ENCODE measurements at places on chromosomes 6 and 20. TPM values are rescaled to one million over a fixed set of nuclear protein-coding genes. Genes with fewer than 3 reads are reported as not detected.

- no peak for DNase-seq
- H3K4me1 ChIP-seq, result peaks cover 51% of the 10 kb centered on the region
- no peak overlapping the region for H3K27ac ChIP-seq
- peaks cover 9% of the 10 kb centered on the region for H3K36me3 ChIP-seq
Measured at GRCh38 chr6:125816828-125817280, 26.1 kb downstream of the NCOA7 start.

DNA sequence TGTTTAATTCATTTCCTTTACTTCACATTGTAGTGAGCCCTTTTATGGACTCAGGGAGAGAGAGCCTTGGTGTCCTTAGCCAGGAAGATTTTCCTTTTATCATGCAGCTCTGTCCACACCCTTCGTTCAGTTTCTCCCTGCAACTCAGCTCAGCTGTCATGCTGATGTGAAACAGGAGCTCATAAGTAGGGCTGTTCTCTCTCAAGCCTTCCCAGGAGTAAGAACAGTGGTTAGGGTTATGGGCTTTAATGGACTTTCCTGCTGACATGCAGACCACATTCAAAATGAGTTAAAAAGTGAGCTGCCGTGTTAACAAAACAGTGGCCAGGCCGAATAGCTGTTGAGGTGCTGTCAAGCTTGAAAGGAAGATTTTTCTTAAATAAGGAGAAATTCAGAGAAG, 104.1 kb downstream of the BCKDHB start:
- no peaks in the 10 kb centered on the region for H3K36me3 ChIP-seq
- DNase-seq, result no peak
- H3K4me3 ChIP-seq, result no peak overlapping the region
- H3K27me3 ChIP-seq, result no peaks in the 10 kb centered on the region

- peaks cover 7% of the 10 kb centered on the region for H3K4me1 ChIP-seq
- no peak for DNase-seq
- no peak overlapping the region for H3K27ac ChIP-seq
- H3K4me3 ChIP-seq, result no peak overlapping the region
- H3K27me3 ChIP-seq, result no peaks in the 10 kb centered on the region
Measured at GRCh38 chr6:158255275-158255988, 56.8 kb upstream of the TULP4 start.

GRCh38 chr6:43738267-43738676, 31.7 kb upstream of the VEGFA start:
- H3K27ac ChIP-seq, result no peak overlapping the region
- H3K36me3 ChIP-seq, result no peaks in the 10 kb centered on the region
- H3K27me3 ChIP-seq, result no peaks in the 10 kb centered on the region
- H3K4me3 ChIP-seq, result no peak overlapping the region

DNA sequence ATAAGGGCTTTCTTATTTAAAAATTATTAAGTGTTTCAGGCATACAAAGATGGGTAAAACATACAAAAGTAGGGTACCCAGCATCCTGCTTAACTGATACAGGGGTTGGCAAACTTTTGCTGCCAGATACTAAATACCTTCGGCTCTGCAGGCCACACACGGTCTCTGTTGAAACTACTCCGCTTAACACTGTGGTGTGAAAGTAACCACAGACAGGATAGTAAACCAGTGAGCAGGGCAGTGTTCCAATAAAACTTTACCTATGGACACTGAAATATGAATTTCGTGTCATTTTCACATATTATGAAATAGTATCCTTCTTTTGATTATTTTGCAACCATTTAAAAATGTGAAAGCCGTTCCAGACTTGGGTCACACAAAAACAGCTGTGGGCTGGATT, 92.4 kb downstream of the EYA2 start:
- no peaks in the 10 kb centered on the region for H3K36me3 ChIP-seq
- H3K4me1 ChIP-seq, result no peaks in the 10 kb centered on the region
- no peaks in the 10 kb centered on the region for H3K27me3 ChIP-seq
- H3K4me3 ChIP-seq, result no peak overlapping the region

- H3K4me1 ChIP-seq, result no peaks in the 10 kb centered on the region
- no peak overlapping the region for H3K4me3 ChIP-seq
- no peaks in the 10 kb centered on the region for H3K36me3 ChIP-seq
- H3K27ac ChIP-seq, result no peak overlapping the region
- DNase-seq, result no peak
Measured at GRCh38 chr6:81054036-81054435, 698.4 kb downstream of the TENT5A start.

- H3K27me3 ChIP-seq, result no peaks in the 10 kb centered on the region
- H3K4me1 ChIP-seq, result no peaks in the 10 kb centered on the region
- no peak overlapping the region for H3K4me3 ChIP-seq
- no peaks in the 10 kb centered on the region for H3K36me3 ChIP-seq
- no peak overlapping the region for H3K27ac ChIP-seq
- no peak for DNase-seq
Measured at GRCh38 chr6:5379647-5380242, 118.4 kb downstream of the FARS2 start.

DNA sequence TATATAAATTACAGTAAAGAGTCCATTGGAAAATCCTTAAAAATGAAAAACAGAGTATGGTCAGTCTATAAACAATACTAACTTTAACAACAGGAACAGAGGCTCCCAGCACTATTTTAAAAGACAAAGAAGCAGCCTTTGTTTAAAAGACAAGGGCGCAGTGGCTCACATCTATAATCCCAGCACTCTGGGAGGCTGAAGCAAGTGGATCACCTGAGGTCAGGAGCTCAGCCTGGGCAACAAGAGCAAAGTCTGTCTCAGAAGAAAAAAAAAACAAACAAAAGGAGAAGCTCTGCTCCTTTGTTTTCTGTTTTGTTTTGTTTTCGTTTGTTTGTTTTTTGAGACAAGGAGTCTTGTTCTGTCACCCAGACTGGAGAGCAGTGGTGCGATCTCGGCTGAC, 89.4 kb downstream of the DTNBP1 start:
- H3K27ac ChIP-seq, result no peak overlapping the region
- peaks cover 15% of the 10 kb centered on the region for H3K4me1 ChIP-seq
- H3K36me3 ChIP-seq, result no peaks in the 10 kb centered on the region
- DNase-seq, result no peak
- H3K27me3 ChIP-seq, result no peaks in the 10 kb centered on the region
- H3K4me3 ChIP-seq, result no peak overlapping the region

GRCh38 chr6:5776706-5777390, 229.9 kb downstream of the NRN1 start:
- H3K4me1 ChIP-seq, result no peaks in the 10 kb centered on the region
- H3K36me3 ChIP-seq, result peaks cover 26% of the 10 kb centered on the region
- no peak overlapping the region for H3K4me3 ChIP-seq
- no peaks in the 10 kb centered on the region for H3K27me3 ChIP-seq

- DNase-seq, result peak; percentile 45
- H3K27ac ChIP-seq, result no peak overlapping the region
- H3K4me1 ChIP-seq, result no peaks in the 10 kb centered on the region
- no peaks in the 10 kb centered on the region for H3K36me3 ChIP-seq
- H3K27me3 ChIP-seq, result no peaks in the 10 kb centered on the region
- no peak overlapping the region for H3K4me3 ChIP-seq
Measured at GRCh38 chr6:7960848-7961247, 50.3 kb upstream of the TXNDC5 start.

- H3K27me3 ChIP-seq, result no peaks in the 10 kb centered on the region
- DNase-seq, result no peak
- no peaks in the 10 kb centered on the region for H3K4me1 ChIP-seq
Measured at GRCh38 chr6:53706525-53706924, 41.0 kb upstream of the KLHL31 start.

DNA sequence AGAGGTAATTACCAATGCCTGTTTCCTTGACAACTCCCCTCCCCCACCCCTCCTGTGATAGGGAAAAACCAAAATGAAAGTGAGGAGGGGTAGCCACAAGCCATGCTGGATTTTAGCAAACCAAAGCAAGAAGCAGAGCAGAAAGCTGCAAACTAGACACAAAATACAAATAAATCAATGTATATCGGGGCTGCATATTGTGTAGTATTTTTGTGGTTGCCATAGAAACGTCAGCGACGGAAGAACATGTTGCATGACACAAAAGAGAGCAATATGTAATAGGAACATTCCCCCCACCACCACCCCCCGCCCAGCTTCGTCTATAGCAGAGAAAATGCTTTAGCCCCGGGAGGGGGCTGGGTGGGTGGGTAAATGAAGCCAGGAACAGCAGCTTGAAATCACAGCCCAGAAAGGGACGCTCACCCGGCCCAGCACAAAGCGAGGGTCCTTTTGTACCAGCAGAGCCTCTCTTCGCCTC, 548 bp downstream of the AGPAT4 start:
- H3K4me3 ChIP-seq, result peak overlapping the region; percentile 69
- no peaks in the 10 kb centered on the region for H3K27me3 ChIP-seq
- no peaks in the 10 kb centered on the region for H3K36me3 ChIP-seq
- H3K27ac ChIP-seq, result peak overlapping the region; percentile 83

DNA sequence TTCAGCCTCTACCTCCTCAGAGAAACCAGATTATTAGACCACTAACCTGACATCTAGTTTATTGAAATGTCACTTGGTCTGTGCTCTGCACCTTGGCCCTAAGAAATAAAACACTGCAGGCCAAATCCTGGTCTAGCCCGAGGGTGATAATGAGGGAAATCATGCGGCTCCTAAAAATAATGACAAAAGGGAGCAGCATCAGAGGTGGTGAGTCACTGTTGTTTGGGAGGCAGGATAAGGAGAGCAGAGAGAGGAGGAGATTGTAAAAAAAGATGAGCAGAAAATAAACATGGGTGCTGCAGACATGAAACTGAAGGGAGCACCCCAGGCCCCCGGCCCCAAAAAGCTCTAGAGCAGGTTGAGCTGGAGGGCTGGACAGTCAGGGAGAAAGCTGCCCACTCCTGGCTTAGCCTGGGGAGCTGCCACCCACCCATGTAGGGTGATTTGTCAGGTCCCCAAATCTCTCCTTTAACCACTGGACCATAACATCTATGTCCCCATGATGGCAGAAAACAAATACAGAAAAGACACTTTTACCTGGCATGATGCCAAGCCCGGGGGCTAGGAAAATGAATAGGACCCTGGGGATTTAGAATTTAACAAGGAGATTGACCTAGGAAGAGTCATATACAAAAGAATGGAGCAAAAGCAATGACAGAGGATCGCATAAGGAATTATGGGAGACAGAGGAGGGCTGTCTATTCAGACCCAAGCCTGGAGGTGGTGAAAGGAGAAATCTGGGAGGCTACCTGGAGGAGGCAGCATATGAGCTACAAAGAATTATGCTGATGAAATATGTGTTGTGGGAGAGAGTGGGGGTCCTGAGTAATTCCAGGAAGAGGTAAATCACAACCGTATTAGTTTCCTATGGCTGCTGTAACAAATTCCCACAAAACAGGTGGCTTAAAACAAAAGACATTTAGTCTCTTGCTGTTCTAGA, 103.7 kb downstream of the SNAP25 start:
- H3K27ac ChIP-seq, result no peak overlapping the region
- no peaks in the 10 kb centered on the region for H3K27me3 ChIP-seq
- no peak overlapping the region for H3K4me3 ChIP-seq

- no peak for DNase-seq
- no peak overlapping the region for H3K4me3 ChIP-seq
- no peaks in the 10 kb centered on the region for H3K27me3 ChIP-seq
- H3K27ac ChIP-seq, result no peak overlapping the region
- H3K4me1 ChIP-seq, result no peaks in the 10 kb centered on the region
- no peaks in the 10 kb centered on the region for H3K36me3 ChIP-seq
Measured at GRCh38 chr20:61874421-61875068, 191.1 kb downstream of the TAF4 start.

The SLC22A16 gene
- not detected for total RNA-seq

The PTPRK gene
- 36.8 TPM for total RNA-seq

The TUBB2B gene
- 23.1 TPM for total RNA-seq

The TXLNB gene
- 3.5 TPM for total RNA-seq

The NRN1 gene
- 12.9 TPM for total RNA-seq

The ENPP1 gene
- 17.7 TPM for total RNA-seq

The PPP1R3G gene
- 3.3 TPM for total RNA-seq

All from esophagus muscularis mucosa (tissue), 4 donors.